ENCODE measurements at places on chromosomes 2 and 18. TPM values are rescaled to one million over a fixed set of nuclear protein-coding genes. Genes with fewer than 3 reads are reported as not detected.

GRCh38 chr2:168589236-168590211, 133.5 kb downstream of the CERS6 start:
- no peak for DNase-seq

- DNase-seq: no peak
Observed at GRCh38 chr2:119083416-119083815, 75.1 kb downstream of the C1QL2 start.

DNA sequence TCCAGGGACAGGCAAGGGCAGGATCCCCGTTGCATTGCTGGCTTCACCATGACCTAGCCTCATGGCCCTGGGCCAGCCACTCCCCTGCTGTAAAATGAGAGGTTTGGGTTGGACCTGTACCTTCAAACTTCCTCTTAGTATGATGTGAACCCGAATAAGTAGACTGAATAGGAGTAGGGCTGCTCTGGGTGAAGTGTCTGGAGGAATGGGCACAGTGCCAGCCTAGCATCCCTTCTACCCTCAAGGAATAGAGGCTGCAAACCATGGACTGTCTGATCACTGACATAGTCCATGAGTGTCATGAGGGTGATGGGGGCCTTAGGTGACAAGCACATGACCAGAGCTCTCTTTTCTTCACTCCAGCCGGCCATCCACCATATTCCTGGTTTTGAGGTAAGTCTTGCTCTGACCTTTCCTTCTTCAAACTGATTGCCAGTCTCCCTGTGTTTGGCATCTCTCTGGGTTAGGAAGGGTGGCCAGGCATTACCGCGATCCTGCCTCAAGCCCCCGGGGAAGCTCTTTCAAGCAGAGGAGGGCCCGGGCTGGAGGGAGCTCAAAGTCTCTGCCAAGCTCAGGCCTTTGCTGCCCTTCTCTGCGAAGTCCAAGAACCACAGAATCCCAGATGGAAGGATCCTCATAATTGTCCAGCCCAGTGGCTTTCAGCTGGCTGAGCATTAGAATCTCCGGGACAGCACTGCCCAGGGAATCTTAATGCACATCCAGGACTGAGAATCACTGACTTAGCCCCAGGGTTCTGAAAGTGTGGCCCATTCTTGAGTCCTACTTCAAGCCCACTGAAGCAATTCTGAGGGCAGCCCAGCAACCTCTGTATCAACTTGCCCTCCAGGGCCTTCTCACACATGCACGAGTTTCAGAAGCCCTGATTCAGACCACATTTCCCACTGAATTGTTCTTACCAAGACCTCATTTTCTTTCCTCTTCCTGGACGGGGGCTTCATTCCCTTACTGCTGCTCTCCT, 148.1 kb downstream of the DYSF start:
- no peak for DNase-seq

- peak; percentile 60 for DNase-seq
Observed at GRCh38 chr2:86622519-86623042, 1.1 kb downstream of the RNF103 start.

DNA sequence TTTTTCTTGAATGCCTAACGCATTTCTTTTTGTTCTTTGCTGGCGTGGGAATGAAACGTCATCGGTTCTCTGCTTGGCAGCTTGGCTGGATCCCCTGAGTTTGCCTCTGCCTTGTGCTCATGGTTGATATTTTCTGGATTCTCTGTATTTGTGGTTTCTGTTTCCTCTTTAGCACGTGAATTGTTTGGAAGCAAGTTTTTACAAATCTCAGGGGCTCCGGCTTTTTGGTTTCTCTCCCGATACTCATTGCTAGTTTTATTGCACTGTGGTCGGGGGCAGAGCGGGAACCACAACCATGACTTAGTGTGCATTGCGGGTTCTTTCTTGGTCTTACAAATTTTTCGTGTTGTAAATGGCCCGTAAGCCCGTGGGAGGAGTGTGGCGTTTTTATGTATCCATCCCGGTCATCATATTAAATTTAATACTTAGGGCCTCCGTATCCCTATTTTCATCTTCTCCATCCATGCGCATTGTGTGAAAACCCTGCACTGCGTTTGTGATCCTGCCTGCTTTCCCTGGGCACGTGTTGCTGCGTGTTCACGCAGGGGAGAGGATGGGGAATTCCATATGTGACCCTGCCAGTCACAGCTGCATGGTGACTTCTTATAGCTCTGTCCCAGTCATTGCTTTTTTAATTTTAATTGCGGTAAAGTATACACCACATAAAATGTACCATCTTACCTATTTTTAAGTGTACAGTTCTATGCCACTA, 9.4 kb downstream of the RAMP1 start:
- no peak for DNase-seq

DNA sequence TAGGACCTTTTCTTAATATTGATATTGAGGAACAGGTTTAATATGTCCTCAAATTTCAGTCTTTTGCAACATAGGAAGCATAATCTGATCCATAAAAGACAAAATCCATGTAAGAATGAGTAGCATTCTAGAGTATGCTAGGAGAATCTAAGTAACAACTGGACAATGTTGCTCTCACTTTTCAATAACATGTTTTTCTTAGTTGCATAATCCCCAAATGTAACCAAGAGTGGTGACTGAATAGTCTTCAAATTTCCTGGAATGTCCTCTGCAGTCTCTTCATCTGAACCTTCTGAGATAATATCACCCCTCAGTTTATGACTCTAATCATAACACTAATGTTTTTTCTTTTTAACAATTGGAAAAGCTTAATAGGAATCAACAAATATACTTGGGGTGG, 110.0 kb upstream of the ZEB2 start:
- DNase-seq: no peak

DNA sequence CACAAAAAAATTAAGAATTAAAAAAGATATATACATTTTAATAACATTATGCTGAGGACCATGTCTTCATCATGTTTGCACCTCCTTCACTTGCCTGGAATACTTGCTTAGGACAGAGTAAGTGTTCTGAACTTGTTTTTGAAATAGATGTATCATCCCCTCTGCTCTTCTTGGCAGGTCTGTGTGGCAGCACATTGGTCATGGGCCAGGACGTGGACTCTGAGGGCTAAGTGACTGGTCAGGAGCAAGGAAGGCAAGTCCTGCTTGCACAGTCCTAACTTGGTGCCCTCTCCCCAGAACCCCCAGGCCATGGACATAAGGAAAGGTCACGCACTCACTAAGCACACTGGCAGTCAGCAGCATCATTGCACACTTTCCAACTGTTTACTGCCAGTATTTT, 95.8 kb downstream of the PTPRM start:
- no peak for DNase-seq

DNA sequence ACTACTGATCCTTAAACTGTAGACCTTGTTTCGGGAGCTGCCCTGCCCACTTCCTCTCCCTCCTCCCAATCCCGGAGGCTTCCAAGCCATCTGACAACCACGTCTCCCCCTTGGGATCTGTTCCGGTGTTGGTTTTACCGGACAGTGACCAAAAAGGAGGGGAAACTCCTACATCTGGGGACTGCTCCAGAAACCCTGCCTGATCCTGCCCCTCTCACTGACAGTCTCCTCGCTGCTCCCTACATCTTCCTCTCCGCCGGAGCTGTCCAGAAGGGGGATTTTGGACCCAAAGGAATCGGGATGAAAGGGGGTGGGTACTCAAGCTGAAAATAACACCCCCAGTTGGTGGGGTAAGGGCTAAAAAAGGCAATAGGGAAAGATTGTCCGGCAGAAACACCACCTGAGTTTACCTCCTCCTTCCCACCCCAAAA, 1.5 kb downstream of the INO80D start:
- DNase-seq: peak; percentile 36

DNA sequence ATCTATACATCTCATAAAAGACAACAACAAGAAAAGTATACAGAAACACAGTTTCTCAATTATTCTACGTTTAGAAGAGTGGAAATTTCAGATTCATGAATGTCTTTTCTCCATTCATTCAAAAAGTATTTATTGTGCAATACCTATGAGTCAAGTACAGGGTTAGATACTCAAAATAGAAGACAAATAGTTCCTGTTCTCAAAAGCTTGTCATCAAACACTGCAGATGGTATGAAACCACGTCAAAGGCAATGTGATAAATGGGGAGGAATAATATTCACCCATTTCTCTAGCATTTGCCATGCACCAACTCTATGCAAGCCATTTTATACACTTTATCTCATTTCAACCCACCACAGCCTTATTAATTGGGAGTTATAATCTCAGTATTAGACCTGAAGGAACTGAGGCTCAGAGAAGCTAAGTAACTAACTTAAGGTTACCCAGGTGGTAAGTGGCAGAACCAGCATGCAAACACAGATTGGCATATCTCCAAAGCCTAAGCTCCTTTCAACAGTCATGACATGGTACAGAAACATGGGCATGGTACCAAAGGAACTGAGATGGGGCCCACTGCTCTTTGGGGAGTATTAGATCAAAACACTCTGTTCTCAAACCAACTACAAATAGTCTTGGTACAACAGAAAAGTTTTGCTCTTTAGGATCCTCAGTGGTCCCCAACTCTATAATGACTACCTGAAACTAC, 67.2 kb upstream of the NPAS2 start:
- no peak for DNase-seq

DNA sequence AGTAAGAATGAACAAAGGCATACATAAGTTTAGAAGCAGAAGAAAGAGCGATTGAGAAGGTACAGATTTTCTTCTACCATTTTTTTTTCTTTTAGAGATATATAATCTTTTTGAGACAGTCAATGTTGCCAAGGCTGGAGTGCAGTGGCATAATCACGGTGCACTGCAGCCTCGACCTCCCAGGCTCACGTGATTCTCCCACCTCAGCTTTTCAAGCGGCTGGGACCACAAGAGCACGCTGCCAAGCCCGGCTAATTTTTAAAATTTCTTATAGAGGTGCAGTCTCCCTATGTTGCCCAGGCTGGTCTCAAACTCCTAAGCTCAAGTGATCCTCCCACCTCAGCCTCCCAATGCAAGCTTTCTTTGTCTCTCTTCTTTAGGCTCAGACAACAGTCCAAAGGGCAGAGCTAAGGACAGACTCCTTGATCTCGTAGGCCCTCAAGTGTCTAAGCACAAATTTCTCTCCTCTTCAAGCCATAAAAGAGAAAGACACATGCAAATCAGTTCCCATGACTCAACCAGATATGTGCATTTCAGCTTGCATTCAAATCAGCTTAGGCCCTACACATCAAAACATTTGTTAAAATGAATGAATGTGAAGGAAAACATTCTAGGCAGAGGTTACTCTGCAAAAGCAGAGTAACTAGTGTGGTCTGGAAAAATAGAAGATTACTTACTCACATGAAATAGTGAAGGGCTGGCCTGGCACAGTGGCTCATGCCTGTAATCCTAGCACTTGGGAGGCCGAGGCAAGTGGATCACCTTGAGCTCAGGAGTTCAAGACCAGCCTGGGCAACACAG, 18.0 kb downstream of the ITSN2 start:
- no peak for DNase-seq

GRCh38 chr2:127604986-127605385, 41.0 kb upstream of the GPR17 start:
- DNase-seq: no peak

- DNase-seq: no peak
Observed at GRCh38 chr2:72915320-72915906, 1.9 kb upstream of the EMX1 start.

DNA sequence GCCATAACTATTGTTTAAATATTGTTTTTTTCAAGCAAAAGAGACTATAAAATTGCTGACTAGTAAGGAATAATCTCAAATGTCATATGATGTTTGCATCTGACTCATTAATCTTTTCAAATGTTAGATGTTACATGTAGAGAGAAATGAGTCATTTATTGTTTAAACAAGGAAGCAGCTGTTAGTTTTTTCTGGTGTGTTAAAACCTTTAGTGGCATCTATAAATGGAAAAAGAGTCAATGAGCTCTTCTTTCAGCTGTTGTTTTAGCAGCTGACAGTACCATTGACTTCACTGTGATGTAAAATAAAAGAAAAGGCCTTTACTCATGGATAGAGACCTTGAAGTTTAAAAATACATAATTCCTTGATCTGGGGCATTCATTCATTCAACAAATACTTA, 1.8 kb upstream of the KLHL41 start:
- DNase-seq: no peak

CCDC102B gene
- 1.8 TPM for total RNA-seq

NEU2 gene
- not detected for total RNA-seq

ACTG2 gene
- total RNA-seq: 0.64 TPM

TUBB8B gene
- not detected for total RNA-seq

IL36A gene
- not detected for total RNA-seq

SLC4A3 gene
- total RNA-seq: not detected

DTNB gene
- total RNA-seq: 50.1 TPM

EGR4 gene
- total RNA-seq: 0.69 TPM

PROC gene
- total RNA-seq: not detected
